ENCODE measurements at places on chromosomes 12 and 14. TPM values are rescaled to one million over a fixed set of nuclear protein-coding genes. Genes with fewer than 3 reads are reported as not detected.
A peak's percentile ranks its signal among the peaks of the same experiment; 100 is the strongest.

DNA sequence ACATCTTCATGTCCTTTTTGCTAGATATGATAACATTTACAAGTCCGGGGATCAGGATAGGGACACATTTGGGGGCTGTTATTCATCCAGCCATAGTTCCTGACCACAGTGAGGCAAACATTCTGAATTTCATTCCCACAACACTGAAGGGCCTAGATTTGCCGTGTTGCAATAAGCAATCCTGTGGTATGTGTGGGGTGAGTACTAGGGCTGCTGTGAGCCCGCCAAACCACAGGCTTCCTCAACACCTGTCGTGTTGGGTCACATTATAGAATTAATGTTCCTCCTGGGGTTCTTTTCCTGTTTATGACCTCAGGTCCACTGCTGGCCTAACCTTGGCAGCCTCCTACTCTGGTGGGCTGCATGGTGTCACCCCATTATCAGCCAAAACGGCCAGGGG lies 119.2 kb downstream of the TBC1D30 start:
- no peaks in the 10 kb centered on the region for H3K27me3 ChIP-seq
- H3K27ac ChIP-seq = no peak overlapping the region
- H3K4me1 ChIP-seq = peaks cover 13% of the 10 kb centered on the region
- DNase-seq = no peak
- H3K36me3 ChIP-seq = no peaks in the 10 kb centered on the region

The C12orf50 gene
- not detected for total RNA-seq

The OR5AU1 gene
- not detected for total RNA-seq

GRCh38 chr14:51071857-51072256 lies 23.0 kb downstream of the TRIM9 start:
- H3K4me1 ChIP-seq = no peaks in the 10 kb centered on the region
- H3K36me3 ChIP-seq = no peaks in the 10 kb centered on the region
- H3K4me3 ChIP-seq = no peak overlapping the region
- no peak for DNase-seq
- H3K27me3 ChIP-seq = no peaks in the 10 kb centered on the region

The FAM181A gene
- total RNA-seq = not detected

DNA sequence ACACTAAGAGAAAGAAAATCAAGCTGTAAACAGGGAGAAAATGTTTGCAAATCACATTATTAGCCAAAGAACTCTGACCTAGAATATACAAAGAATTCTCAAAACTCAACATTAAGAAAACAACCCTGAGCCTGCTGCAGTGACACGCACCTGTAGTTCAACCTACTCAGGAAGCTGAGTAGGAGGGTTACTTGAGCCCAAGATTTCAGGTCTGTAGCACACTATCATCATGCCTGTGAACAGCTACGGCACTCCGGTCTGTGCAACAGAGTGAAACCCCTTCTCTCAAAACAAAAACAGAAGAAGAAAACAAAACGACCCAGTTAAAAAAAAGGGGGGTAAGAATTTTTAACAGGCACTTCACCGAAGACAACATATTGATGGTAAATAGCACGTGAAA lies 20.8 kb downstream of the SAV1 start:
- no peaks in the 10 kb centered on the region for H3K27me3 ChIP-seq
- H3K4me1 ChIP-seq = peaks cover 26% of the 10 kb centered on the region
- no peak for DNase-seq
- H3K27ac ChIP-seq = no peak overlapping the region

DNA sequence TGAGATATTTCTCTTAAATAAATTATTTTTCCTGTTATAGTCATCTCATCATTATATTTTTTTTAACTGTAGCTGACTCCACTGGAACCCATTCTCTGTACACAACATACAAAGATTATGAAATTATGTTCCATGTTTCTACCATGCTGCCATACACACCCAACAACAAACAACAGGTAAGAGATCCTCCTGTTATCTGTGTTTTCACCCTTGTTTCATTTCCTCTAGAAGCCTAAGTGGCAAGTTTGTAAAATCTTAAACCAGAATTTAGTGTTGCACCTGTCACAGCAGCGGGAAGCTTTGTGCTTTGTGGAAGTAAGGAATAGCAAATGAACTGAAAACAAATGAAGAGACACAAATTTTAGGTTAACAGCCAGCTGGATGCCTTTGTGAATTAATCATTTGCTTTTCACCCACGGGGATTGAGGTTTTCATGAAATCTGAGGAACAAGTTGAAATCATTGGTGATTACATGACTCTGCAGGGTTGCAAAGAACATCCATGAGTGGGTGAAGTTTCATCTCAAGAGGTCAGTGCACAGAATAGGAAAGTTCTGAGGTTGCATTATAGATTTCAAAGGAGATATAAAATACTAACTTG lies 273.9 kb upstream of the RGS6 start:
- H3K36me3 ChIP-seq = no peaks in the 10 kb centered on the region
- H3K27ac ChIP-seq = no peak overlapping the region
- no peak overlapping the region for H3K4me3 ChIP-seq
- no peaks in the 10 kb centered on the region for H3K4me1 ChIP-seq
- no peak for DNase-seq

The GARIN6 gene
- total RNA-seq = not detected

The ZNF664 gene
- 40.5 TPM for total RNA-seq

The SLC5A8 gene
- total RNA-seq = not detected

DNA sequence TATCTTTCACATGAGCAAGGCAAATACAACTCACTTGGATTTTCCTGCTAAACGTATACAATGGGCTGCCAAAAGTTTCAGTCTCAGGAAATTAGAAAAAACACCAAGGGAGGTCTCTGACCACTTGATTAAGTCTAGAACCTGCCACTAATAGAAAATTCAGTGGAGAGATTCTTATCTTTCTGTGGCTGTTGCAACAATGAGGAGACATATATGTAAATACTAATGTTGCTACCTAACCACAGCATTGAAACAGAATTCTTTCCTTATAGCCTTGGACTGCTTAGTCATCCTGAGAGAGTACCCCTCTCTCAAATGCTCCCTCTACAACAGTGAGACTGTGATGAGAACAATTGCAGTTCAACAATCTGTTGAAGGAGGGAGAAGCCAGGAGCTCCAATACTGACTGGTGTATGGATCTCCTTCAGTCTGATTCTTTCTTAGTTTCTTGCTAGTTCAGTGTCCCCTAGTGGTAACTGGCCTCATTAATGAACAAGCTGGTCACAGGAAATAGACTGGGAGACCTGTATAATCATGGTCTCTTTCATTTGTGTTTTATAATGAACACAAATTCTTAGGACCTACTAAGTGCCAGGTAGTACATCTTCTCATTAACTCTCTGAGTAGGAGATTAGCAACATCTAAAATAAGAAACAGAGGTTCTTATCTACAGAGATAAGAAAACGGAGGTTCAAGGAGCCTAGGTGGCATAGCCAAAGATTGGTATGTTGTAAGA lies 164.5 kb downstream of the SLC38A4 start:
- H3K4me1 ChIP-seq = peaks cover 52% of the 10 kb centered on the region
- DNase-seq = no peak
- H3K27ac ChIP-seq = peak overlapping the region; percentile 55

- no peak overlapping the region for H3K4me3 ChIP-seq
- H3K27ac ChIP-seq = no peak overlapping the region
- no peaks in the 10 kb centered on the region for H3K27me3 ChIP-seq
These were observed 327.5 kb upstream of the PDE3A start for GRCh38 chr12:20040831-20041230.

DNA sequence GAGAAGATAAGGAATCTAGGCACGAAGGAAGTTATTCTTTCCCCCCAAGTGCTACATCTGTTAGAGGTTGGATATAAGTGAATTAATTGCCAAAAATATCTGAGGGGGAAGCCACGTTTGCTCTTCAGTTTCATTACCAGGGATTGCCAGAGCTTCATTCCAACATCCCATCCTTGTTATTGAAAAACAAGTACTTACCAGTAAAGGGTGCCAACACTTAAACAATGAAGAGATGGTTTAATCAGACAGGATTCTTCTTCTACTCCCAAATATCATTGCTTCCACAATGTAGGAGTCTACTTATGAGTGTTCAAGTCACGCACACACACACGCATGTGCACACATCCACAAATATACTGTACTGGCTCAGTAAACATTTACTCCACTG lies 312.4 kb downstream of the RPAP3 start:
- no peaks in the 10 kb centered on the region for H3K36me3 ChIP-seq
- DNase-seq = no peak

The ADAMTS20 gene
- total RNA-seq = not detected

DNA sequence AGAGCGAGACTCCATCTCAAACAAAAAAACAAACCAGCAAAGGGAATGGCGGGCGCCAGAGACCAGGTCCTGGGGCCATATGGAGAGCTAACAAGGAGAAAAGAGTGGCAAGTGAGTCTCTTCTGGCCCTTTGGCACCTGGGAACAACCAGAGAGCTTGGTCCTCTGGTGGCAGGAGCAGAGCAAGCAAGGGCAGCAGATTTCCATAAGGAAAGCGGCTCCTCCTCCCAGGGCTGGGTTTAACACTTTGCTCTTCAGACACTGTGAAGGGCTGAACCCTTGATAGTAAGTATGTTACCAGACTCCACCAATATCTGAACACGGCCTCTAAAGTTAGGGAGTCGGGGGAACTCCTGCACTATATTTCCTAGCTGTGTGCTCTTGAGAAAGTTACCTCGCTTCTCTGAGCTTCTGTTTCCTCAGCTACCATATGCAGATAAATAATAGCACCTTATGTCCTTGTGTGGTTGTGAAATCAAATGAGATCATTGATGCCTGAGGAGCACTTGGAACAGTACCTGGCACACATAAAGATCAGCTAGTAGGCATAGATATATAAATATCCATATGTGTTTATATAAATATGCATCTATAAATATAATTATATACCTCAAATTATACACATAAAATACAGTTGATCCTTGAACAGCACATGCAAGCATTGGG lies 33.4 kb upstream of the PLEKHG6 start:
- no peaks in the 10 kb centered on the region for H3K27me3 ChIP-seq
- no peaks in the 10 kb centered on the region for H3K36me3 ChIP-seq
- no peak for DNase-seq

- no peak overlapping the region for H3K27ac ChIP-seq
- H3K36me3 ChIP-seq = no peaks in the 10 kb centered on the region
- no peak overlapping the region for H3K4me3 ChIP-seq
- DNase-seq = no peak
These were observed 106.2 kb upstream of the NAV3 start for GRCh38 chr12:77724367-77724957.

The SPIC gene
- total RNA-seq = not detected

GRCh38 chr12:121953695-121954094 lies 35.3 kb downstream of the CFAP251 start:
- no peak for DNase-seq
- no peaks in the 10 kb centered on the region for H3K4me1 ChIP-seq
- no peaks in the 10 kb centered on the region for H3K27me3 ChIP-seq
- no peaks in the 10 kb centered on the region for H3K36me3 ChIP-seq
- H3K4me3 ChIP-seq = no peak overlapping the region

- no peak for DNase-seq
- peaks cover 40% of the 10 kb centered on the region for H3K4me1 ChIP-seq
- peak overlapping the region; percentile 92 for H3K27ac ChIP-seq
These were observed 929 bp upstream of the UBE2N start for GRCh38 chr12:93442411-93443340.

DNA sequence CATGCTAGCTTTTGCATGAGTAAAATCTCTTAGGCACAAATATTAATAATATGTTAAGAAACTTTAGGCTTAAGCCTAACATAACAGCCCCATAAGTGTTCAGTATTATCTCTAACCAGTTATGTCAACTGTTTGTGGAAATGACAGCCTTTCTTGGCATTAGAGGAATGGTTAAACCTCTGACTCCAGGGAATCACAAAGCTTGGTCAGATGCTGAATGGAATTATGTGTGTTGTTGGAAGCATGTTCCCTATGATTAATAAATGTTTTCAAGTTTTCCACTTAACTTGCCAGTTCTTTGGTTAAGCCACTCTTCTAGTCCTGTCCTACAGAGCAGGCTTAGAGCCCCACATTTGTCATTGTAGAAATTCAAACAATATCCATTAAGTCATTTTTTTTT lies 17.0 kb downstream of the PSEN1 start:
- DNase-seq = no peak
- no peaks in the 10 kb centered on the region for H3K27me3 ChIP-seq
- H3K4me1 ChIP-seq = no peaks in the 10 kb centered on the region
- H3K27ac ChIP-seq = no peak overlapping the region
- peaks cover 55% of the 10 kb centered on the region for H3K36me3 ChIP-seq
- no peak overlapping the region for H3K4me3 ChIP-seq

- DNase-seq = no peak
- H3K4me3 ChIP-seq = no peak overlapping the region
- no peak overlapping the region for H3K27ac ChIP-seq
- peaks cover 8% of the 10 kb centered on the region for H3K36me3 ChIP-seq
- peaks cover 54% of the 10 kb centered on the region for H3K4me1 ChIP-seq
These were observed 40.0 kb downstream of the NUAK1 start for GRCh38 chr12:106098691-106099200.

DNA sequence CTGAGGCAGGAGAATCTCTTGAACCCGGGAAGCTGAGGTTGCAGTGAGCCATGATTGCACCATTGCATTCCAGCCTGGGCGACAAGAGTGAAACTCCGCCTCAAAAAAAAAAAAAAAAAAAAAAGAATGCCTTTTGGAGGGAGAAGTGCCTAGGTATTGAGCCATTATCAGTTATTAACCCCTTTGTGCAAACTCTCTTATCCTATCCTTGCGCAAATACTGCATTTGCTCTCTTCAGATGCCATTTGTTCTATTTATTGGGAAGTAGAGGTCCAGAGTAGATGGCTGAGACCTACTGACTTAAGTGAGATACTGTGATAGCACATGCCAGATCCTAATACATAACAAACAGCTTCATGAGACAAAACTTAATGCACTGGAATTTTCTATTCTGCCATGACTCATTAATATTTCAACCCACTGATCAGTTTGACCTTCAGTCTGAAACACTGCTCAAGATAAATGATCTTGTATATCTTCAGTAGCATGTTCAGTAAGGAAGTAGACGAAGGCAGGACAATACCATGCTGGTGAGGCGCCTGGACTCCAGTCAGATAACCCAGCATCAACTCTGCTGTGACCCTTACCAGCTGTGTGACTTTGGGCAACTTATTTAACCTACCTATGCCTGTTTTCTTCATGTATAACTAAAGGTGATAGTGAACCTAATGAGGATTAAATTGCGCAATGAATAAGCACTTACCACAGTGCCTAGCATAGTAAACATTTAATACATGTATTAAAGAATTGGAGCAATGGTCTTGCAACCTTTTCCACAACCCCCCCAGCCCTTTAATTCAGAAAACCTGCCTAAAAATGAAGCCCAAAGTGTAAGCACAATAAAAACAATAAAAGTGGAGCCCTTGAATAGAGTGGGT lies 5.7 kb upstream of the DNAAF2 start:
- no peaks in the 10 kb centered on the region for H3K27me3 ChIP-seq
- H3K36me3 ChIP-seq = no peaks in the 10 kb centered on the region
- no peak overlapping the region for H3K4me3 ChIP-seq
- H3K4me1 ChIP-seq = peaks cover 49% of the 10 kb centered on the region

DNA sequence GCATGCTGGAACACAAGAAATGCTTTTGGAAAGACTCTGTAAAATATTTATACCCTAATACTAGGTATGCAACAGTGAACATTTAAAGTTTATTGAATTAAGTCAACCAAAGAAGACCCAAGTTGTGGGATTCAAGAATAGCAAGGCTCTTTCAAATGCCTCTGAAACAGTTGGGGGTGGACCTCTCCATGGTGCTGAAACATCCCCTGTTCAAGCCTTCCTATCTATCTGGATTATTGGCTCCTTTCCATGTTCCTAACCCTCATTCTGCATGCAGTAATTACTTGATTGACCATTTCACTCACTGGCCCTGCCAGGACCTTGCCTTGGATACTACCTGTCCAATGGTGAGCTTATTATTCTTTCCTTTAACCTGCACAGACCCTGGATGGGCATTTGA lies 349.7 kb downstream of the NRXN3 start:
- DNase-seq = no peak
- no peaks in the 10 kb centered on the region for H3K27me3 ChIP-seq
- H3K4me1 ChIP-seq = no peaks in the 10 kb centered on the region
- no peak overlapping the region for H3K27ac ChIP-seq
- H3K4me3 ChIP-seq = no peak overlapping the region
- H3K36me3 ChIP-seq = no peaks in the 10 kb centered on the region

Measured in vagina (tissue), 2 donors.